ENCODE measurements at places on chromosomes 13 and 19.

- H3K27me3 ChIP-seq: no peaks in the 10 kb centered on the region
- H3K4me1 ChIP-seq: no peaks in the 10 kb centered on the region
- H3K4me3 ChIP-seq: no peak overlapping the region
- no peak for DNase-seq
Measured at GRCh38 chr13:100214886-100215285, 126.0 kb downstream of the PCCA start.

DNA sequence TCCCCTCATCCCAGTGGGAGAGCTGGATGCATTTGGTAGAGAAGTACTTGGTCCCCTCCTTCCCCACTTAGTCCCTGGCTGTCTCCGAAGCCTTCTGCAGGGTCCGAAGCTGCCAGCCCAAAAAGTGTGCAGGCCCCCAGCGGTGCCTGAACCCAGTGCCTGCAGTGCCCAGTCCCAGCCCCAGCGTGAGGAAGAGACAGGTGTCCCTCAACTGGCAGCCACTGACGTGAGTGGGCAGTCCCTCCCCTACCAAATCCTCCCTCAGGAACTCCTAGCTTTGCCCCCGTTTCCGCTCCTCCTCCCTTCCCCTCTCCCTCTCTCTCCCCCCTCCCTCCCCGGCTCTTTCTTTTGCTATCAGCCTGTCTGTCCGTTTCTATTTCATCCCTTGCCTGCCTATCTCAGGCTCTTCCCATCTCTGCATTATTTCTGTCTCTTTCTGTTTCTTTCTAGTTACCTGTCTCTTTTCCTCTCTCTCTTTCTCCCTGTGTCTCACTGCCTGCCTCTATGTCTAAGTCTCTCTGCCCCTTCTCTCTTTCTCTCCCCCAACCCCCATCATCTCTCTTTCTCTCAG, 1.8 kb upstream of the LTBP4 start:
- peaks cover 25% of the 10 kb centered on the region for H3K4me1 ChIP-seq
- H3K4me3 ChIP-seq: peak overlapping the region; percentile 92
- H3K27ac ChIP-seq: peak overlapping the region; percentile 88
- H3K27me3 ChIP-seq: no peaks in the 10 kb centered on the region
- H3K36me3 ChIP-seq: no peaks in the 10 kb centered on the region

DNA sequence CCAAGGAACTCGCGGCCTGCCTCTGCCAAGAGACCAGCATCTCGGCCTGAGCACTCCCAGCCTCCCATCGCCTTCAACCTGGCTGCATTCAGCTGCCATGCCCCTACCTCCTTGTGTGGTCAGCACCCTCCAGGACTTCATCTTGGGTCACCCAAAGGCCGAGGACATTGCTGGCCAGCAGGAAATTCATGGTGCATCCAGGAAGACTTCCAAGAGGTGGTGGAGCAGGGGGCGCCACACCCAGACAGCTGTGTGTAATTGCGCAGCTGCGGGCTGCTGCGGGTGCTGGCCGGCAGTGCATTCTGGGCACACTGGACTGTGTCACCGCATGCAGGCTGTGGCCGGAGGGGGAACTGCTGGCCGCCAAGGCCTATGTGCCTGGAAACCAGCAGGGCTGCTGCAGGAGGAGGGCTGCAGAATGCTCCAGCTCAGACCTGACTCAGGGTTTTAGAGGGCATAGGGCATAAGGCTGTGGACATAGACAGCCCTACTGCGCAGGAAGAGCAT, 164.3 kb upstream of the TUBA3C start:
- no peak overlapping the region for H3K27ac ChIP-seq
- no peaks in the 10 kb centered on the region for H3K27me3 ChIP-seq
- no peak for DNase-seq
- H3K4me1 ChIP-seq: no peaks in the 10 kb centered on the region
- no peak overlapping the region for H3K4me3 ChIP-seq
- H3K36me3 ChIP-seq: no peaks in the 10 kb centered on the region

- DNase-seq: no peak
- no peaks in the 10 kb centered on the region for H3K27me3 ChIP-seq
- H3K36me3 ChIP-seq: no peaks in the 10 kb centered on the region
- no peak overlapping the region for H3K27ac ChIP-seq
Measured at GRCh38 chr19:17458970-17459369, 1.8 kb downstream of the NXNL1 start.

- H3K36me3 ChIP-seq: no peaks in the 10 kb centered on the region
- H3K27ac ChIP-seq: no peak overlapping the region
- DNase-seq: peak; percentile 8
- H3K4me3 ChIP-seq: no peak overlapping the region
- no peaks in the 10 kb centered on the region for H3K4me1 ChIP-seq
Measured at GRCh38 chr19:55809381-55810058, 22.3 kb downstream of the NLRP11 start.

- no peak for DNase-seq
- H3K27me3 ChIP-seq: no peaks in the 10 kb centered on the region
- H3K4me3 ChIP-seq: peak overlapping the region; percentile 97
Measured at GRCh38 chr19:17333611-17334413, 843 bp downstream of the ANO8 start.

DNA sequence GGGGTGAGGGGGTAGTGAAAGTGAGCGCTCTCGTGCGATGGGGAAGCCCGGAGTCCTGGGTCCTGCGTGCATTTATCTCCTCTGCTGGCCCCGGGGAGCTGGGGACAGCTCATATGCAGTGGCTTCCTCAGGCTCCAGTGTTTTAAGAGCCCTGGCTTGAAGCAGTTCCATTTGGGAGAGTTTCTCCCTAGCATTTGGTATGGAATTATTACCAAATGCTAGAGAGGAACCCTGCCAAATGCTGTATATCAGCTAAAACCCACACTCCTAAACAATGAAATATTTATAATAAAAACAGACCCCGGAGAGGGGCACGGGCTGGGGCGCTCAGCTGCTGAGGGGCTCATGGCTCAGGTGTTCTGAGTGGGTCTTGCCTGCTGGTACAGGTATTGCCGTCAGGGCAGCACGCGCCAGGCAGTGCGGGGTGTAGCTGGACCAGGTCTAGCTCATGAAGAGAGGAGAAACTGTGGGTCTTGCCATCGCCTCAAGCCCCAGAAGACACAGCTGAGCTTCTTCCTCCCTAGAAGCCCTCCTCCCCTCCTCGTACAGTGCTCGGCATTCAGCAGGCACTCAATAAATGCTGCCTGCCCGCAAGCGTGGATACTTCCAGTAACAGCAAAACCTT, 163.6 kb upstream of the ZNF536 start:
- H3K27me3 ChIP-seq: no peaks in the 10 kb centered on the region
- H3K4me1 ChIP-seq: no peaks in the 10 kb centered on the region
- H3K27ac ChIP-seq: no peak overlapping the region
- no peak overlapping the region for H3K4me3 ChIP-seq
- H3K36me3 ChIP-seq: no peaks in the 10 kb centered on the region

Data from ascending aorta (tissue), 2 donors.